PC-9 (cell line): ENCODE measurements at places on chromosomes 11 and 22. TPM values are rescaled to one million over a fixed set of nuclear protein-coding genes. Genes with fewer than 3 reads are reported as not detected.

Gene MS4A3
- not detected in 2 replicates for total RNA-seq

Gene OR51B2
- not detected in 2 replicates for total RNA-seq

Gene H19
- 0.26 and 0.53 TPM in 2 replicates for total RNA-seq

Gene SVIP
- 21.8 and 34.2 TPM in 2 replicates for total RNA-seq

DNA sequence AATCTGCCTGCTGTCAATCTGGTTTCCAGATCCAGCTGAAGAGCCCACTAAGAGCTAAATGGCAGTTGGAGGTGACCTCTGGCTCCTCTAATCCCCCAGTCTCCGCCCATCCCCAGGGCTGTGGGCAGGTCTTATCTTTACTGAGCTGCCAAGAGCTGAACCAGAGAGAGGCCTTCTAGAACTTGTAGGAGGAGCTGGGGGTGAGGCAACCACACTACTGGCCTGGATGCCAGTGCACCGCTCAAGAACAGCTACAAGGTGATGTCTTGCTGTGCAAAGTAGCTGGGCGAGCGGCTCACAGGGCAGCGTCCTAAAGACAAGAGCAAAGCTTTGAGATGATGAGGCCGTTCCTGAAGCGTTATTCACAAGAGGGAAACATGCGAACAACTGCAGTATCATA, 374.6 kb downstream of the CTTN start:
- H3K27me3 ChIP-seq, result no peaks in the 10 kb centered on the region
- H3K4me3 ChIP-seq, result no peak overlapping the region
- DNase-seq, result no peak

DNA sequence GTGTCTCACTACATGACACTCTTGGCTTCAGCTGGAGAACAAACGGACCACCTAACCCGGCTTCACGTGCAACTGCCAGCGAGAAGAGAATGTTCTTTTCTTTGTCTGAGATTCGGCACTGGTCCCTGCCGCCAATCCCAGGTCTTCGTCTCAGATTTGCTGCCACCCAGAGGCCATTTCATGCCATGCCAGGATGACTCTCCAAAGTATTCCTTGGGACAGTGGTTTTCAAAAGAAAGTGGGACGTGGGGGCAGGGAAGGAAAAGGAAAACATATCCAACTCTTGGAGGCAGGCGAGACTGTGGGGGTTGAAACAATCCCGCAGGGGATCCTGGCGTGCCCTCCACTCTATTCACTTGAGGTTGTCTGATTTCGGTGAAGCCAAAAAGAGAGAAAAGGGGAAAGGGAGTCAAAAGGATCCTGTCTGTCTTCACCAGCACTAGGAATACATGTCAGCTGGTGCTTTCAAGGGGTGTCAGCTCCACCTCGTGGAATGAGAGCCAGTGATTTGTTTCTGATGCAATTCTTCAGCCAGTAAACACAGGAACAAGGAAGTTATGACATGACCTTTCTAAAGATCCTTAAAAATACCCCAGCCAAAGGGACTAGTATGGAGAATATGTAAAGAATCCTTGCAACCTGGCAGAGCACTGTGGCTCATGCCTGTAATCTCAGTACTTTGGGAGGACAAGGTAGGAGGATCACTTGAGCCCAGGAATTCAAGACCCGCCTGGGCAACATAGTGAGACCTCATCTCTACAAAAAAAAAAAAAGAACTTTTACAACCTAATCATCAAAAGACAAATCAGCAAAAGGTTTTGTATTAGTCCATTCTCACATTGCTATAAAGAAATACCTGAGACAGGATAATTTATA, 41.0 kb upstream of the APLNR start:
- peak; percentile 94 for DNase-seq
- H3K4me3 ChIP-seq, result peak overlapping the region; percentile 49
- peaks cover 38% of the 10 kb centered on the region for H3K4me1 ChIP-seq
- H3K36me3 ChIP-seq, result no peaks in the 10 kb centered on the region

DNA sequence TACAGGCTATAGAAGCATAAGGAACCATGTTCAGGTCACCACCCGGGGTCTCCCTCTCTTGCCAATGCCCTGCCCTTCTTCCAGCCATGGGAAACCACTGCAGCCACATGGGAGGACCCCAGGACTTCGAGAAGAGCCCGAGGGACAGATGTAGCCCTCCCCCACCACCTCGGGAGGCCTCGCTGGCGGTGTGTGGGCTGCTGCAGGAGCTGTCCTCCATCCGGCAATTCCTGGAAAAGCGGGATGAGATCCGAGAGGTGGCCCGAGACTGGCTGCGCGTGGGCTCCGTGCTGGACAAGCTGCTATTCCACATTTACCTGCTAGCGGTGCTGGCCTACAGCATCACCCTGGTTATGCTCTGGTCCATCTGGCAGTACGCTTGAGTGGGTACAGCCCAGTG, 14.5 kb downstream of the HTR3A start:
- no peak for DNase-seq
- no peak overlapping the region for H3K4me3 ChIP-seq
- H3K36me3 ChIP-seq, result no peaks in the 10 kb centered on the region
- H3K4me1 ChIP-seq, result no peaks in the 10 kb centered on the region
- H3K27me3 ChIP-seq, result peaks cover 62% of the 10 kb centered on the region

GRCh38 chr22:45397806-45398205, 15.6 kb downstream of the SMC1B start:
- no peak overlapping the region for H3K4me3 ChIP-seq
- DNase-seq, result no peak
- no peak overlapping the region for H3K27ac ChIP-seq

GRCh38 chr11:15944460-15944859, 411.9 kb downstream of the SOX6 start:
- H3K4me1 ChIP-seq, result no peaks in the 10 kb centered on the region
- H3K4me3 ChIP-seq, result no peak overlapping the region
- H3K36me3 ChIP-seq, result no peaks in the 10 kb centered on the region
- no peak for DNase-seq

DNA sequence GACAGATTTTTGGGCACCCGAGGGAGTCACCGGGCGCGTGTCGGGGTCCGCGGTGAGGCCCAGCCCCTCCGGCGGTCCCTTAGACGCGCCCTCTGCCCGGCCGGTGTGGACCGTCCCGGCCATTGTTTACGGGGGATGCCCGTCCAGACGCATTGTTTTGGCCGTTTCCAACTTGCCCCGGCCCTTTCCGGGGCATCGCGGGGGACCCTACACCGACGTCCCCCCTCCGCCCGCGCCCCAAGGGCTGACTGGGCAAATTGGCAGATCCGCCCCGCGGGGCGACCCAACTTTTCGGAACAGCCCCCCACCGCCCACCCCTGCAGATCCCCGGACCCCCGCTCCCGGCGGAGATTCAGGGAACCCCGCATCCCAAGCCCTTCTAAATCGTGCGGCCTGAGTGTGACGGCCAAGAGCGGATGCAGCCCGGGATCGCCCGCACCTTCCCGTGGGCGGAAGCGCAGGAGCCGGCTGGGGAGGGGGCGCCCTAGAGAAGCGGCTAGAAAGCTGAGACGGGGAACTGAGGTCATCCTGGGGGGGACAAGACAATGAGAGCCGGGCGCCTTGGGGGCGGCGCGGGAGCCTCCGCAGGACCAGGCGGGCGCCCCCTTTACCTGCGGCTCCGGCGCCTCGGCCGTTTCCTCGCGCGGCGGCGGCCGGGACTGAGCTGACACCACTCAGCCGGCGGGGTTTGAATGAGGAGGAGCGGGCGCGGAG, 17.1 kb upstream of the CCT8L2 start:
- no peaks in the 10 kb centered on the region for H3K4me1 ChIP-seq
- no peak overlapping the region for H3K4me3 ChIP-seq
- H3K27ac ChIP-seq, result no peak overlapping the region
- H3K27me3 ChIP-seq, result peaks cover 14% of the 10 kb centered on the region

- H3K27ac ChIP-seq, result no peak overlapping the region
- H3K27me3 ChIP-seq, result no peaks in the 10 kb centered on the region
- H3K4me1 ChIP-seq, result no peaks in the 10 kb centered on the region
- DNase-seq, result no peak
Measured at GRCh38 chr11:71979602-71980001, 19.1 kb upstream of the IL18BP start.

- no peaks in the 10 kb centered on the region for H3K27me3 ChIP-seq
- peak overlapping the region; percentile 60 for H3K4me3 ChIP-seq
- DNase-seq, result no peak
- no peaks in the 10 kb centered on the region for H3K36me3 ChIP-seq
- H3K4me1 ChIP-seq, result peaks cover 24% of the 10 kb centered on the region
Measured at GRCh38 chr22:37420686-37421467, 6.4 kb downstream of the ELFN2 start.

DNA sequence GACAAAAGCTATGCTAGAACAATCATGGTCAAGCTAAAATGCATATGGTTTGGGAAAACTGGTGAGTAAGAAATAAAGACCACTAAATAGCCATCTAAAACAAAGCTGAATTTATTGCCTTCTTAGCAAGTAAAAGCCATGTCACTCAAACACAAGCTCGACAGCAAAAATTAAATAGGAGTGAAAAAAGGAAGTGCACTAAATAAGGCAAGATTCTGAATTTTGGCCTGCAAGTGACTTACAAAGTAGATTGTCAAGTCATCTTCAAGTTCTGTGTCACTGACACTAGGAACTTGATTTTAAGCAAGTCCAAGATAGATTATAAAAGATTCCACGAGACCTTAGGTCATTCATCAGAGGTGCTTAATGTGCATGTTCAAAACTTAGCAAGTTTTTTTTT, 27.4 kb downstream of the TUG1 start:
- H3K4me3 ChIP-seq, result no peak overlapping the region
- no peaks in the 10 kb centered on the region for H3K4me1 ChIP-seq
- DNase-seq, result no peak
- H3K36me3 ChIP-seq, result no peaks in the 10 kb centered on the region

- DNase-seq, result peak; percentile 71
- peaks cover 17% of the 10 kb centered on the region for H3K27me3 ChIP-seq
- H3K36me3 ChIP-seq, result no peaks in the 10 kb centered on the region
- H3K4me3 ChIP-seq, result no peak overlapping the region
- H3K27ac ChIP-seq, result no peak overlapping the region
- H3K4me1 ChIP-seq, result peaks cover 13% of the 10 kb centered on the region
Measured at GRCh38 chr11:2531277-2531986, 86.6 kb downstream of the KCNQ1 start.

GRCh38 chr11:27700351-27701301, at the start of gene BDNF:
BDNF (minus strand) TSS chr11:27700455; CDS start chr11:27658564, 41,891 bp downstream.
- H3K27ac ChIP-seq, result no peak within 1 kb of the TSS
- DNase-seq, result peak; percentile 45
- H3K4me3 ChIP-seq, result peak within 1 kb of the TSS; percentile 64
- H3K4me1 ChIP-seq, result peaks cover 23% of the 10 kb centered on the region
- H3K36me3 ChIP-seq, result no peaks in the 10 kb centered on the region

DNA sequence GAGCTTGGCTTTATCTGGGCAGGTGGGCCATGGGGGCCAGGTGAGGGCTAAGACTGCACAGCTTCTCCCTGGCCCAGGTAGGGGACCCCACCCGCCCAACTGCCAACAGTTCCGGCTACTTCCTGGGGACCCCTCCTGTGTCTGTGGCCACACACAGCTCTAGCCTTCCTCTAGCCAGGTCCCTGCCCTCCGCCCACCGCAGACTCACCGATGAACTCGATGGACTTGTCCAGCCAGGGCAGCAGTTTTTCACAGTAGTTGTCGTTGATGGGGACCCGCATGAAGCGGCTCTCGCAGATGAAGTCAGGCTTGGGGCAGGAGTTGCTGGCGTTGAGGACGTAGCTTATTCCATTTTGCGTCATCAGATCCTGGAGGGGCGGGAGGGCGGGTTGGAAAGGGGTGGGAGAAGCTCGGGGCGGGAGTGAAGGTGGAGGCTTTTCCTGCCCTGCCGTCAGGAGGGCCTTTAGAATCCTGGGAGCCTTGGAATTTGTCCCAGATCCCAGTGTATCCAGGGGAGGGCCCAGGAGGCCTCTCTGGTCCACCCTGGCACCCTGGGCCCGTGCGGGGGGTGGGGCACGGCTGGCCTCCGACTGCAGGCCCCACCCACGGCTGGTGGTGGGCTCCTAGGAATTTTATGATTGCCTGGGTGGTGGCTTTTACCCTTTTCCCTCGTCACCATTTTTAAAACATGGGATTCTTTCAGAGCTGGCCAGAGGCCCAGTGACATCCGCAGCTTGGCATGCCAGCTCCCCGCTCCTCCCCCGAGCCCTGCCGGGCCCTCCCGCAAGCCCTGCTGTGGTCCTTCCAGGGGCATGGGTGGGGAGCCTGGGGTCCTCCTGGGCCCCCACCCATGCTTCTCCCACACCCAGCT, 13.9 kb downstream of the DUSP8 start:
- peaks cover 30% of the 10 kb centered on the region for H3K4me1 ChIP-seq
- H3K27me3 ChIP-seq, result no peaks in the 10 kb centered on the region
- H3K36me3 ChIP-seq, result no peaks in the 10 kb centered on the region

DNA sequence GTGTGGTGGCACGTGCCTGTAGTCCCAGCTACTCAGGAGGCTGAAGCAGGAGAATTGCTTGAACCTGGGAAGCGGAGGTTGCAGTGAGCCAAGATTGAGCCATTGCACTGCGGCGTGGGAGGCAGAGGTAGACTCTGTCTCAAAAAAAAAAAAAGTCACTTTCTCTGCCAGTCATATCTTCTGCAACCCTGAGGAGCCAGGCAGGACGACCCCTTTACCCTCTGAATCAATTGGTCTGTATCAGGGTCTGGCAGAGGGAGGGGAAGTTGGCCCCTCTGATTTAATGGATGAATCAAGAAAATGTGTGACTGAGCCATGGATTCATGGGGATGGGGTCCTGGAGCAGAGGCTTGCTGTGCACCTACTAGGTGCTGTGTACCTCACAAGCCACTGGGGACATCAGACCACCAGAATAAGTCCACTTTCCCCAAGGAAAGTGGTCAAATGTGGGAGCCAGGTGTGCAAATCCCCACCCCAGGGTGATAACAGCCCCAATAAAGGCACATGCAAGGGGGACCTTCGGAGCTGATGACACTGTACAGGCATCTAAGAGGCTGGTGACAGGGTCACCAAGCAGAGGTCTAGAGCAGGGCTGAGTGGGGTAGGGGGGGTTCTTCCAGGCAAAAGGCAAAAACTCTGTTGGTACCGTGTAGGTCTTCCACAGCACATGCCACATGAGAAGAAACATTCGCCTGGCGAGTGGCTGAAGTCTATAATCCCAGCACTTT, 29.0 kb downstream of the TXN2 start:
- DNase-seq, result no peak
- no peaks in the 10 kb centered on the region for H3K36me3 ChIP-seq
- no peaks in the 10 kb centered on the region for H3K27me3 ChIP-seq
- H3K4me3 ChIP-seq, result no peak overlapping the region
- H3K27ac ChIP-seq, result peak overlapping the region; percentile 69
- peaks cover 37% of the 10 kb centered on the region for H3K4me1 ChIP-seq

- peaks cover 12% of the 10 kb centered on the region for H3K4me1 ChIP-seq
- no peaks in the 10 kb centered on the region for H3K36me3 ChIP-seq
- H3K27me3 ChIP-seq, result no peaks in the 10 kb centered on the region
- no peak overlapping the region for H3K27ac ChIP-seq
- no peak overlapping the region for H3K4me3 ChIP-seq
Measured at GRCh38 chr11:123482218-123482617, 52.1 kb downstream of the GRAMD1B start.

GRCh38 chr11:35820614-35821013, 123.2 kb upstream of the LDLRAD3 start:
- H3K27me3 ChIP-seq, result no peaks in the 10 kb centered on the region
- H3K4me1 ChIP-seq, result 0 out of 2 replicates have a peak, but pooled peaks cover 8% of the 10 kb centered on the region
- DNase-seq, result no peak
- H3K27ac ChIP-seq, result no peak overlapping the region
- no peak overlapping the region for H3K4me3 ChIP-seq
- no peaks in the 10 kb centered on the region for H3K36me3 ChIP-seq
